Regular cardiac myocyte (primary cell): ENCODE measurements at places on chromosomes 4 and X. TPM values are rescaled to one million over a fixed set of nuclear protein-coding genes. Genes with fewer than 3 reads are reported as not detected.

The PNCK gene
- under 0.01 and 0.85 TPM in 2 replicates for total RNA-seq

The MTMR8 gene
- 0.19 and 0.85 TPM in 2 replicates for total RNA-seq

The CYP2U1 gene
- total RNA-seq, result 5.8 and 29.3 TPM in 2 replicates

The STK26 gene
- total RNA-seq, result 9.0 and 11.7 TPM in 2 replicates

The AREG gene
- 3.9 and 5.9 TPM in 2 replicates for total RNA-seq

The RBM41 gene
- 8.6 and 11.8 TPM in 2 replicates for total RNA-seq

The CDKL2 gene
- total RNA-seq, result under 0.01 and 1.1 TPM in 2 replicates

The RWDD4 gene
- total RNA-seq, result 19.7 and 26.6 TPM in 2 replicates

The TCP11X2 gene
- not detected in 2 replicates for total RNA-seq

The CXCL10 gene
- total RNA-seq, result under 0.01 and 0.28 TPM in 2 replicates

The BMX gene
- 0.38 and 0.56 TPM in 2 replicates for total RNA-seq

The TCEAL7 gene
- total RNA-seq, result 36.2 and 58.9 TPM in 2 replicates

The FAM9C gene
- total RNA-seq, result not detected in 2 replicates

The MAGEB17 gene
- total RNA-seq, result not detected in 2 replicates

The PIM2 gene
- total RNA-seq, result 5.2 and 7.0 TPM in 2 replicates

The CXCL8 gene
- 991 and 1,189 TPM in 2 replicates for total RNA-seq

The ZMAT1 gene
- 0.38 and 2.0 TPM in 2 replicates for total RNA-seq

The CCDC149 gene
- 4.6 and 10.1 TPM in 2 replicates for total RNA-seq

The GPR50 gene
- total RNA-seq, result not detected in 2 replicates
